ENCODE measurements at places on chromosomes 4 and X. TPM values are rescaled to one million over a fixed set of nuclear protein-coding genes. Genes with fewer than 3 reads are reported as not detected.
A peak's percentile ranks its signal among the peaks of the same experiment; 100 is the strongest.

Gene PPP4R3C
- total RNA-seq, result not detected

Gene MAGEA10
- not detected for total RNA-seq

DNA sequence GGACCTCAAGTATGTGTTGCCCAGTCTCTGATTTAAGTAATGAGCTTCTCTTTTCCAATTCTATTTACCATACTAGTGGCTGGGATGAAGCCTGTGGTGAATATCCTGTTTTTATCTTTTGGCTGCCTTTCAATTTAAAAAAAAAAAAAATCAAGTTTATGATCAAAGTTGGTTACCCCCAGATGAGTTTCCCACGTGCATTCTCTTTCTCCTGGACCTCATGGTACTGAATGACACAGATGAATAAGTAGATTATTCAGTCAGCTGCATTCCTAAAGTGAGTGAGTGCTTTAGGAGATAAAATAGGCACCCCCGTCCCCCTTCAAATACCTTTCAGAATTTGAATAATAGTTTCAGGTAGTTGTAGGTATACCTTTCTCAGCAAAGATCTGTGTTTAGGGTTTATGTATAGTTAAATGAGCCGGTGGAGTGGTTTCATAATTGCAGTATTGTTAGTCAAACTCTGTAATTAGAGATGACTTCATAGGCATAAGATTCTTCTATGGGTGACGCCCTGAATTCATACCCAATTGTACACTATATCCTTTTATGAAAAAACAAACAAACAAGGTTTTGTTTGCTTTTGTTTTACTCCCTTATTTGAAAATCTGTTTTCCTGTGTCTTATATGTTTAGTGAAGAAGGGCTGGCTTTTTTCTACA, 41.9 kb downstream of the PLS3 start:
- H3K4me1 ChIP-seq, result peaks cover 9% of the 10 kb centered on the region
- H3K27me3 ChIP-seq, result peaks cover 4% of the 10 kb centered on the region
- H3K4me3 ChIP-seq, result no peak overlapping the region
- no peak for DNase-seq
- H3K27ac ChIP-seq, result no peak overlapping the region

DNA sequence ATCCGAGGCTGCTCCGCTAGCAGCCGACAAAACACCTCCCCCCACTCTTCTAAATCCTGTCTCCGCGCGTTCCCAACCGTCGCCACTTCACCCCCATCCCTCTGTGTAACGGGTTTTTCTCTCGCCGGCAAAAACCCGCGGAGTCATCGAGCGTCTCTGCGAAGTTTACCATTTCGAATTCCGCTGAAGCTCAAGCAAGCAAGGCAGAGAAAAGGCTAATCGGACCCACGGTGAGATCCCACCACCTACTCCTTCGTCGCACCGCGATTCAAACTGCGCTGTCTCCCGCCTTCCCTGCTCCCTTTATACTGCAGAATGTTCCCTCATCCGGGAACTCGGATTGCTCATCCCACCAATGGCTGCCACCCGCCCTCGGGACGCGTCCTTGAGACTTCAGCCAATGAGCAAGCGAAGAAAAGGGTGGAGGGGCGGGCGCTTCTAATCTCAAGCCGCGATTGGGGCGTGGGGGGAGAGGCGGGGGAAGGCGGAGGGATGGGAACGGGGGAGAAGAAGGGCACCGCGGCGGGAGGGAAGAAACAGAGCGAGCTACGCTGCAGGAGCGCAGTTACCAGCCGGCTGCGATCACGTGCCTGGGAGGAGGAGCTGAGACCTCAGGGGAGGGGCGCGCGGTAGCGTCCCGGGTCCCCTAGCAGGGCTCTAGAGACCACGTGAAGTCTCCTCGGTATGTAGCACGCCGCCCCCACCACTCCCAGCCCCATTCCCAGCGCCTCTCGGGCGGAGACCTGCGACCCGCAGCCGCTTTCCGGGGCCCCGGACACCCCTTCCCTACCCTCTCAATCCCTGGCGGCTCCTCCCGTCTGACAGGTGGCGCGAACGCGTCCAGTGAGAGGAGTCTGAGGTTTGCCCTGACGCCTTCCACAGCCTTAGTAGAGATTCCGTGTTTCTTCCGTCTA, at the start of gene H2AZ1:
Gene H2AZ1, minus strand, starts transcription at position 277 of the 914 bp plus-strand sequence. Its CDS starts 105 bp downstream, at position 172.
- peaks cover 22% of the 10 kb centered on the region for H3K36me3 ChIP-seq
- peaks cover 15% of the 10 kb centered on the region for H3K4me1 ChIP-seq
- peak within 1 kb of the TSS; percentile 92 for H3K4me3 ChIP-seq

- peak overlapping the region; percentile 34 for H3K27ac ChIP-seq
- peaks cover 18% of the 10 kb centered on the region for H3K4me1 ChIP-seq
- no peak overlapping the region for H3K4me3 ChIP-seq
- H3K36me3 ChIP-seq, result peaks cover 7% of the 10 kb centered on the region
Observed at GRCh38 chr4:37837446-37837845, 11.0 kb downstream of the PGM2 start.

Gene HTN3
- total RNA-seq, result not detected

GRCh38 chr4:18733961-18734360, 712.4 kb upstream of the LCORL start:
- H3K4me1 ChIP-seq, result no peaks in the 10 kb centered on the region
- no peaks in the 10 kb centered on the region for H3K36me3 ChIP-seq
- DNase-seq, result no peak
- no peaks in the 10 kb centered on the region for H3K27me3 ChIP-seq
- H3K4me3 ChIP-seq, result no peak overlapping the region

Gene TBC1D8B
- 0.41 TPM for total RNA-seq

GRCh38 chr4:167614866-167615265, 380.6 kb upstream of the SPOCK3 start:
- H3K36me3 ChIP-seq, result no peaks in the 10 kb centered on the region
- H3K27ac ChIP-seq, result no peak overlapping the region
- no peak overlapping the region for H3K4me3 ChIP-seq
- no peak for DNase-seq
- no peaks in the 10 kb centered on the region for H3K4me1 ChIP-seq
- no peaks in the 10 kb centered on the region for H3K27me3 ChIP-seq

DNA sequence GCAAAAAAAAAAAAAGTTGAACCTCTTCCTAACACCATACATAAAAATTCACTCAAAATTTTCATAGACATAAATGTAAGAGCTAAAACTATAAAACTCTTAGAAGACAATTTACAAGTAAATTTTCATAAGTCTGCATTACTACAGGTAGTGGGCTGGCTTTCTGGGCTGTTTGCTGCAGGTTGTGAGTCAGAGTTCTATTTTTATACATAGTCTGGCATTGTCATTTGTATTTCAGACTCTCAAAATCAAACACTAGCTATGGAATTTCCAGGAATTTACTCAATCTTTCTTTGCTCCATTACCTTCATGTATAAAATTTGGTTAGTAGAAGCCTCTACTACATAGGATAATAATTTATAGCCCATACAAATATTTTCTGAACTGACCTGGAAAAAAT, 227.2 kb downstream of the COX18 start:
- H3K27ac ChIP-seq, result no peak overlapping the region
- no peak overlapping the region for H3K4me3 ChIP-seq
- no peaks in the 10 kb centered on the region for H3K27me3 ChIP-seq
- H3K4me1 ChIP-seq, result no peaks in the 10 kb centered on the region
- no peak for DNase-seq
- no peaks in the 10 kb centered on the region for H3K36me3 ChIP-seq

Gene UGT2A3
- total RNA-seq, result not detected

DNA sequence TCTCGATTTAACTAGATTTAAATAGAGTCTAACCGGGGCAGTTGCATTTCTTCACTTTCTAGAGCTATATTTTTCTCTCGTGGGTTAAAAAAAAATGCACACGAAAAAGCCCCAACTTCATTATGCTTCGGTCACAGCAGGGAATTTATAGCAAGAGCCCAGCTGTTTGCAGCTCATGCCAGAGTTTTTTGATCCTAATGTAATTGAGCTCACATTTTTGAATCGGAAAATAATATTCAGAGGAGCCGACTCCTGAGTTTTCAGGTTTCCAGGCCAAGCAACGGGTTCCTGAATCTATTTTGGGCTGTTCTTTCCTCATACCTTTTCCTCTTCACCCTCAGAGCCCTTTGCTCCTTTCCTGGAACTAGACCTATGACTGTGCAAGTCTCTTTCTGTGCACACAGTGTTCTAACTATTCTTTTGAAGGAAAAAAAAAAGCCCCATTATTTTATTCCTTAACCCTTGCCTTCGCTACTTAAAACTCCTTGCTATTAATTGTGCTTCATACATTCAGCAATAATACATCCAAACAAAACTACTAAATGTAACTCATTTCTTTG, 27.5 kb upstream of the ESX1 start:
- H3K4me1 ChIP-seq, result no peaks in the 10 kb centered on the region
- no peaks in the 10 kb centered on the region for H3K36me3 ChIP-seq

Gene INTU
- total RNA-seq, result 11.2 TPM

- DNase-seq, result no peak
- peak overlapping the region; percentile 98 for H3K27ac ChIP-seq
- H3K27me3 ChIP-seq, result no peaks in the 10 kb centered on the region
Observed at GRCh38 chr4:82899374-82900065, 1.0 kb upstream of the THAP9 start.

DNA sequence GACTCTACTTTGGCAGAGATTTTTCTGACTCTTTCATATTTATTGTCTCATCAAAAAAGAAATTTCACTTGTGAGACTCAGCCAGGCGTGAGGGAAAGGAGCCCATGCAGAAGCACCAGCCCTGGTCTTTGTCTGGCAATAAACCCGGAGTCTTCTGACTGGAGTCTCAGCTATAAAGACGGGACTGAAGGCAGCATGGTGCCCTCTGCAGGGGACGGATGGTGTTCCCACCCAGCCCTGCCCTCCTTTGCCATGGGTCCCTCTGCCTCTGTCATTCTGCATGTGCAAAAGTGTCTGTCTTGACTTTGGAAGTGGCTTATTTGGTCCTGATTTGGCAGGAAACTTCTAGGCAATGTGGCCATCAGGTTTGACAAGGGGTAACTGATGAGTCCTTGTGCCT, 14.2 kb downstream of the ZNF185 start:
- no peaks in the 10 kb centered on the region for H3K4me1 ChIP-seq
- no peak overlapping the region for H3K4me3 ChIP-seq
- no peak overlapping the region for H3K27ac ChIP-seq
- peak; percentile 22 for DNase-seq
- no peaks in the 10 kb centered on the region for H3K36me3 ChIP-seq

DNA sequence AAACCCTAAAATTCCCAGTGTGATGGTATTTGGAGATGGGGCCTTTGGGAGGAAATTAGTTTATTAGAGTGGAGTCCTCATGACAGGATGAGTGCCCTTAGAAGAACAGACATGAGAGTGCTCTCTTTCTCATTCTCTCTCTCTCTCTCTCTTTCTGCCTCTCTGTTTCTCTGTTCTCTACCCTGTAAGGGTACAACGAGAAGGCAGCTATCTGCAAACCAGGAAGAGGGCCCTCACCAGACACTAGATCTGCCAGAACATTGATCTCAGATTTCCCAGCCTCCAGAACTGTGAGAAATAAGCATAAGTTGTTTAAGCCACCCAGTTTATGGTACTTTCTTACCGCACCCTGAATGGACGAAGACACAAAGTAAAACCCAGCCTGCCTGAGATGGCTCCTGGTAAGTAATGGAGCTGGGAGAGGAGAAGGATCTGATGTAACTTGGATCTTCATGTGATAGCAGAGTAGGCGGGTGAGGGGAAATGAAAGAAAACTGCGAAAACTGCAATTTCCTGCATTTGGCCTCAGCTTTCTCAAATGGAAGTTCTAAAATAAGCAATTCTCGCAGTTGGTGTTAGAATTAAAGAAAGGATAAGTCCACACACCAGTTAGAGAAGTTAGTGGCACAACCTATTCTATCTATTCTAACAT, 8.7 kb upstream of the CDS1 start:
- H3K36me3 ChIP-seq, result no peaks in the 10 kb centered on the region
- no peaks in the 10 kb centered on the region for H3K4me1 ChIP-seq
- DNase-seq, result no peak
- H3K27me3 ChIP-seq, result no peaks in the 10 kb centered on the region
- no peak overlapping the region for H3K4me3 ChIP-seq

DNA sequence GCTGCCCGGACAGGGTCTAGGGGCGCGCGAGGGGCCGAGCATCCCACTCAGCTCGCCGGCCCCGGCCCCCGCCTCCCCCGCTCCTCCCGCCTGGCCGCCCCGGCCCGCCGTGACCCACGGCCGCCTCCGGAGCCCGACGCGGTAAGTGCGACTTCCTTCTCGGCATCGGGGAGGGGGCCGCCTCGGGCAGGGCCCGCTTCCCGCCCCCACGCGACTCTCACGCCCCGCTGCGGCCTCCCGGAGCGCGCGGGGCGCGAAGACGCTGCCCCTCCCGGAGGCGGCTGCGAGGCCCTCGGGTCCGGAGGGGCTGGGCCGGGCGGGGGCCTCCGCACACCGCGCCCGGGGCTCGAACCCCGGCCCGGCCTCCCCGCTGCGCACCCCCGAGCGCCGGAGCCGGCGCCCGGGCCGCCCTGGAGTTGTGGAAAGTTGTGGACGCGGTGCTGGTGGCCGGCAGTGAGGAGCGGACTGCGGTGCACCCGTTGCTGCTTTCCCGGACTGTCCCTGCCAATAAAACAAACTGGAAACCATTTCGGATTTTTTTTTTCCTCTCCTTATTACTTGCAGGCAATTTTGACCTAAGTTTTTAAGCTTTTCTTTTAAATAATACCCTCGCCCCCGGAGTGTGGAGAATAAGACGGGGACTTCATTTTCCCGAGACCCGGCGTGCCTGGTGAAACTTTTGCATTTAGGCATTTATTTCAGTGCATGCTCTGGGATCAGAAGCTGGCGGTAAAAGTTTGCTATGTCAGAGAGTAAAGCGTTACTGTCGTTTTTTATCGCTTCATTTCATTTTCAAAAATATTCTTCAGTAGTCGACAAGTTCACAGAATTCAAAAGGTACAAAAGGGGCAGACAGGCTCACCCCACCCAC, 13.0 kb upstream of the TMEM156 start:
- peaks cover 13% of the 10 kb centered on the region for H3K4me1 ChIP-seq
- no peaks in the 10 kb centered on the region for H3K27me3 ChIP-seq
- no peaks in the 10 kb centered on the region for H3K36me3 ChIP-seq
- H3K4me3 ChIP-seq, result peak overlapping the region; percentile 70
- no peak for DNase-seq

DNA sequence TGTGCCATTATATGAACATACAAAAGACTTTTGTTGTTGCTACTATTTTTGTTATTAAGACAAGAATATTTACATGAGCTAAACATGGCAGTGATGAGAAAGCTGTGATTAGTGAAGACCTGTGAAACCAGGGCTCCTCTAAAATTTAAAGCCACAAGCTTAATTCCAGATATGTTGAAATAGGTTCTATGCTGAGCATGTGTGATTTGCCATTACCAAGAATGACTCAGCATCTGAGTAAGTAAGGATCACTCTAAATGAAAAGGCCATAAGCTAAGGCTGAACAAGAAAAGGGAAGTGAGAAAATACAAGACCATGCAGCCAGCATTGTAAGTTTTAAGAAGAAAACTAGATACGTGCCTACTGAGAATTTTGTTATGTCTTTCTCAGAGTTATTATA, 75.9 kb upstream of the CAMK2D start:
- H3K36me3 ChIP-seq, result no peaks in the 10 kb centered on the region
- peak; percentile 55 for DNase-seq
- no peak overlapping the region for H3K4me3 ChIP-seq
- no peak overlapping the region for H3K27ac ChIP-seq
- H3K27me3 ChIP-seq, result no peaks in the 10 kb centered on the region

GRCh38 chr4:47251348-47252135, 212.0 kb downstream of the COMMD8 start:
- no peaks in the 10 kb centered on the region for H3K36me3 ChIP-seq
- no peak overlapping the region for H3K4me3 ChIP-seq
- H3K4me1 ChIP-seq, result no peaks in the 10 kb centered on the region
- H3K27ac ChIP-seq, result no peak overlapping the region
- no peaks in the 10 kb centered on the region for H3K27me3 ChIP-seq
